Adipose tissue (tissue), 3 donors: ENCODE measurements at places on chromosomes 1 and 21. TPM values are rescaled to one million over a fixed set of nuclear protein-coding genes. Genes with fewer than 3 reads are reported as not detected.

HOOK1 gene
- polyA plus RNA-seq, result under 0.01 TPM

PGBD5 gene
- 15.7 TPM for polyA plus RNA-seq

SPTA1 gene
- polyA plus RNA-seq, result 0.18 TPM

ADGRL2 gene
- polyA plus RNA-seq, result 11.9 TPM

SELL gene
- polyA plus RNA-seq, result 24.3 TPM

ATAD3C gene
- 10.3 TPM for polyA plus RNA-seq

L1TD1 gene
- 0.03 TPM for polyA plus RNA-seq

FMO1 gene
- 2.4 TPM for polyA plus RNA-seq

ATP1A4 gene
- polyA plus RNA-seq, result 0.54 TPM

IL20 gene
- not detected for polyA plus RNA-seq

MAP1LC3C gene
- polyA plus RNA-seq, result 0.59 TPM

PRKACB gene
- polyA plus RNA-seq, result 5.0 TPM

NGF gene
- 0.66 TPM for polyA plus RNA-seq

SPRR2B gene
- not detected for polyA plus RNA-seq

TFF1 gene
- polyA plus RNA-seq, result 931 TPM

LMOD1 gene
- polyA plus RNA-seq, result 3.3 TPM

ANKRD34A gene
- 0.21 TPM for polyA plus RNA-seq

LIN28A gene
- not detected for polyA plus RNA-seq

TAS1R1 gene
- polyA plus RNA-seq, result 0.12 TPM

S100A12 gene
- polyA plus RNA-seq, result 551 TPM

EVA1C gene
- polyA plus RNA-seq, result 59.7 TPM

KCNQ4 gene
- 0.67 TPM for polyA plus RNA-seq

OPTC gene
- polyA plus RNA-seq, result not detected

UBL4B gene
- 0.09 TPM for polyA plus RNA-seq

DMBX1 gene
- polyA plus RNA-seq, result not detected

ERICH3 gene
- polyA plus RNA-seq, result 0.05 TPM

RGS5 gene
- polyA plus RNA-seq, result 13.7 TPM

CFHR4 gene
- polyA plus RNA-seq, result not detected

KCNJ15 gene
- polyA plus RNA-seq, result 6.6 TPM

KRTAP13-2 gene
- polyA plus RNA-seq, result not detected

OR2T29 gene
- not detected for polyA plus RNA-seq

ZNF695 gene
- 0.12 TPM for polyA plus RNA-seq

S100A14 gene
- 9.7 TPM for polyA plus RNA-seq

KCNK2 gene
- 0.28 TPM for polyA plus RNA-seq

SLC25A44 gene
- polyA plus RNA-seq, result 6.6 TPM

SLC30A10 gene
- not detected for polyA plus RNA-seq

TPTE gene
- not detected for polyA plus RNA-seq

LDLRAD1 gene
- not detected for polyA plus RNA-seq

IFI16 gene
- polyA plus RNA-seq, result 140 TPM

KCNN3 gene
- 0.67 TPM for polyA plus RNA-seq

OVAAL gene
- not detected for polyA plus RNA-seq

FCRL5 gene
- polyA plus RNA-seq, result 0.15 TPM

NPR1 gene
- polyA plus RNA-seq, result 176 TPM

RHEX gene
- polyA plus RNA-seq, result 0.74 TPM

KCNT2 gene
- 0.12 TPM for polyA plus RNA-seq

CFAP45 gene
- 1.1 TPM for polyA plus RNA-seq
